HuH-7.5 (cell line): ENCODE measurements at places on chromosomes 6 and 20.

- DNase-seq = no peak
Observed at GRCh38 chr6:141265756-141266623, 866.7 kb upstream of the GJE1 start.

- DNase-seq = no peak
Observed at GRCh38 chr20:41169791-41170351, 32.5 kb downstream of the PLCG1 start.

GRCh38 chr6:112040956-112041355 is 12.9 kb upstream of the CCN6 start:
- no peak for DNase-seq

DNA sequence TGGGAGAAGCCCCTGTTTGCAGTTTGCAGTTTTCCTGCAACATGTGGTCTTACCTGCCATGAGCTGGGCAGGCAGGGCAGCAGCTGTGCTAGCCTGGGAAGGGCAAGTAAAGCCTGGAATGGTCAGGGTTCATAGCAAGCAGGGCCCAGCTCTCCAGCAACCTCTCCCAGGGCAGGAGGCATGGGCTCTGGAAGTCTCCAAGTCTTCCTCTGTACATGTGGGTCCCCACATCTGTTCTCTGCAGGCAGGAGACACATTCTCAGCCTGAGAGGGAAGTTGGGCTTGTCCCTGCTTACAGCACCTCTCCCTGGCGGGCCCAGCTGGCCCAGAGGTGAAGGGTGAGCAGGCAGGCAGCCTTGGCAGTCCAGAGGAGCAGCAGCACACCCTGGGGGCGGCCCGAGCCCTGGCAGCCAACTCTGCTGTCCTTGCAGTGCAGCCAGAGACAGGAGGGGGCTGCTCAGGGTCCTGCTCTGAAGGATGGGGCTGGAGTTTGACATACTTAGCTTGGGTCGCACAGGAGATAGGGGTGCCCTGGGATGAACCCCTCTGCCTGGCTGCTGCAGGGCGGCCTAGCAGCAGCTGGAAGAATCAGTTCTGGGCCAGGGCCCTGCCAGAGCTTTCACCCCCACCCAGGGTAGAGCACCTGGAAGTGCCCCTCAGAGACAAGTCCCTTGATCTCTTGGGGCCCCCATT is 176.0 kb downstream of the MRPL14 start:
- peak; percentile 59 for DNase-seq

- peak; percentile 67 for DNase-seq
Observed at GRCh38 chr20:59939879-59940128, 301 bp downstream of the PPP1R3D start.

- no peak for DNase-seq
Observed at GRCh38 chr6:131400779-131401496, 172.1 kb upstream of the ARG1 start.

DNA sequence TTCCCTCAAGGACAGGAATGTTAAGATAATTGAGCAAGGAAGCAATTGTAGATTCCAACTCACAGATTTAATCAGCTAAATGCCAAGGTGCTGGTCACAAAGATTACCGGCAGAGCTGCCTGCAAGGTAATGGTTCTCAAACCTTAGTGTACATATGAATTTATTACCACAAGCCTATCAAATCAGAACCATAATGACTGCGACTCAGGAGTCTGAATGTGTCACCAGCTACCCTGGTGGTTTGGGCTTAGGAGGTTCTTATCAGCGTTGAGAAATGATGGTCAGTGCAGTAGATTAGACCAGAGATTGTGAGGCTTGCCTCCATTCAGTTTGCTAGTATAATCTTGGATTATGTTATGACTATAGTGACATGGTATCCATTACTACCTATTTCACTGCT is 78.9 kb downstream of the MTFR2 start:
- DNase-seq = no peak
